GM23248 (cell line): ENCODE measurements at places on chromosomes 3 and 15. TPM values are rescaled to one million over a fixed set of nuclear protein-coding genes. Genes with fewer than 3 reads are reported as not detected.

Gene MFSD1
- total RNA-seq, result 159 and 177 TPM in 2 replicates

Gene LMLN
- 3.1 and 3.4 TPM in 2 replicates for total RNA-seq

Gene GTPBP8
- 20.1 and 34.3 TPM in 2 replicates for total RNA-seq

Gene GOLGA8N
- 0.63 and 0.65 TPM in 2 replicates for total RNA-seq

Gene STARD9
- 1.4 and 2.1 TPM in 2 replicates for total RNA-seq

Gene NOX5
- total RNA-seq, result 0.11 TPM in 1 of 2 replicates, not detected in the other

Gene SLC22A13
- 0.38 and 0.86 TPM in 2 replicates for total RNA-seq

Gene ECE2
- not detected in 2 replicates for total RNA-seq

Gene THAP10
- total RNA-seq, result 2.0 and 6.4 TPM in 2 replicates

Gene SH3GL3
- total RNA-seq, result not detected in 2 replicates

Gene NAALADL2
- total RNA-seq, result 16.6 and 81.0 TPM in 2 replicates

Gene SMARCC1
- 29.5 and 31.5 TPM in 2 replicates for total RNA-seq

Gene CCDC54
- total RNA-seq, result not detected in 2 replicates

Gene C3orf85
- not detected in 2 replicates for total RNA-seq

Gene PATL2
- not detected in 2 replicates for total RNA-seq

Gene FANCD2OS
- not detected in 2 replicates for total RNA-seq

Gene KCTD6
- 12.3 and 13.7 TPM in 2 replicates for total RNA-seq

Gene SNX1
- 34.9 and 40.5 TPM in 2 replicates for total RNA-seq

Gene TGM5
- not detected in 2 replicates for total RNA-seq

Gene GATA2
- 23.8 and 28.6 TPM in 2 replicates for total RNA-seq
